ENCODE measurements at places on chromosomes 5 and 9.

DNA sequence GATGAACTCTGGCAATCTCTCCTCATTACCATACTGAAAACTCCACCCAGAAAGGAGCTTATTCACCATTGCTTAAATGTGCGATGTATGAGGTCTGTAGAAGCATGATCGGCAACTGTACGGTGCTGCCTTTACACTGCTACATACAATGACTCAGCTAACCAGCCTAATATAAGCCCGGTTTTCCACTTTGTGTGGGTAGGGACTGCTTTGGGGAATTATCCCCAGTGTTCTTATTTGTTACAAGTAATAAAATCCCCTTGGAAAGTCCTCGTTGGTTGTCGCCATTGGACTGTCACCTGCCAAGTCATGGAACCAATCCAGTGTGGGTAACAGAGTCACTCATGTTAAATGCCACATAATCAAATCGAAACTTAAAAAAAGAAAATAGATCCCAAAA, 23.5 kb upstream of the TENT2 start:
- no peak for DNase-seq

- DNase-seq: no peak
Measured at GRCh38 chr9:130979591-130980385, 29.2 kb upstream of the LAMC3 start.

GRCh38 chr5:50814556-50814955, 148.1 kb downstream of the PARP8 start:
- no peak for DNase-seq

GRCh38 chr5:79206541-79206940, 29.4 kb upstream of the JMY start:
- no peak for DNase-seq

DNA sequence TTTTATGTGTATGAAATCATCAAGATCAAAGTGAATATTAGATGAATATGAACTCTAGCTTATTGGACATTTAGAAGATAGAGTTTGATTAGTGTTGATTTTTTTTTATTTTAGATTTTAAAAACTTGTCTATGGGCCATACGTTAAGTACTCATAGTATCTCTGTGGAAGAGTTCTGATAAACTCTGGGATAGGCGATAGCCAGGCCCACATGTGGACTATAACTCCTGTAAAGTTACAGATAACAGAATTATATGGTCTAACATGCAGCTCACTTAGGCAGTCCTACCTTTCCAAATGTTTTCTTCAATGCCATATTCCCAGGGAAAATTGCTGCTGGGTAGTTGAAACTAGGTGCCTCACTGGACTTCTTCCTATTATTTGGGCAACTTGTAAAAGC, 10.4 kb downstream of the SLC31A1 start:
- no peak for DNase-seq

DNA sequence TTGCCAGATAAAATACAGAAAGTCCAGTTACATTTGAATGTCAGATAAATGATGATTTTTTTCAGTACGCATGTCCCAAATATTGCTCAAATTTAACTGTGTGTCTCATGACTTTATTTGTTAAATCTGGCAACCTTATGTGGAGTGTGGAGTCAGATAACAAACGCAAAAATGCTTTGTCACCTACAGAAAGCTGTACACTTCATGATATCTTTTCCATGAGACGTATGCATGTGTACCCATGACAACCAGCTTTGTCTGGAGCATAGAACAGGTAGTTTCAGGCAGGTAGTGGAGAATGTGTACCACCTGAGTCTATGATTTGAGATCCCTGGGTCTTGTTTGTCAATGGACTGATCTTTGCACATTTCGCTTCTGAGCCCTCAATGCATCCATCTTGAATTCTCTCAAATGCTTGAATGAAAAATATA, 105.5 kb upstream of the CPEB4 start:
- no peak for DNase-seq

DNA sequence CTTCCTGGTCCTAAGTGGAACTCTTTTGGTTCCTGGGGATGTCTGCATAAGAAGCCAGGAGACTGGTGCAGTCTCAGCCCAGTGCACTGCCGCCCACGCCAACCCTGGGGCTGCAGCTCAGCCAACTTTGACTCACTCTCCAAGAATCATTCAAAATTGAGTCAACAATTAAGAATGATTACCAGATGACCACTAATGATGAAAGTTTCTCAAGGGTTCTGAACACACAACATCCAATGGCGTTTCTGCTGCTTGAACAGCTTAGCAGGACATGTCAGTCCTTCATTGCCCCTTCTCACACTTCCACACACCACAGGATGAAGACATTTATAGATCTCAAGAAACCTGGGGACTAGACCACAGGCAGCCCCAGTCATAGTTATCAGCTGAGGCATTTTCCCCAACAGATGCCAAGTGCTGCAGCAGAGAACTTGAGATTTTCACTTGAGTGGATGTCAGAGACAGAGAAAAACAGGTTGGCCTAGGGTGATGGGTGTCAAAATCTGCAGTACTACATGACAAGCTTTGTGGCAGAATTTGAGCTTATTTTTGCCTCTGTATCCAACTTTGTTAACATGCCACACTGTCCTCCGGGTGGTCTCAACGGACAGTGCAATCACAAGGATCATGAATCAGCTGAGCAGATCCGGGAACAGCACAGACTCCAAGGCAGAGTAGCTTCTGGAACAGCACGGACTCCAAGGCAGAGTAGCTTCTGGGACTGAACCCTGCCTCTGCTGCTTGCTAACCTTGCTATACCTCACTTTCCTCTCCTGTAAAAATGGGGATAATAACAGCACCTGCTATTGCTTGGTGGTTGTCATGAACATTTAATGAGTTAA, 356.1 kb downstream of the SPOCK1 start:
- DNase-seq: no peak

DNA sequence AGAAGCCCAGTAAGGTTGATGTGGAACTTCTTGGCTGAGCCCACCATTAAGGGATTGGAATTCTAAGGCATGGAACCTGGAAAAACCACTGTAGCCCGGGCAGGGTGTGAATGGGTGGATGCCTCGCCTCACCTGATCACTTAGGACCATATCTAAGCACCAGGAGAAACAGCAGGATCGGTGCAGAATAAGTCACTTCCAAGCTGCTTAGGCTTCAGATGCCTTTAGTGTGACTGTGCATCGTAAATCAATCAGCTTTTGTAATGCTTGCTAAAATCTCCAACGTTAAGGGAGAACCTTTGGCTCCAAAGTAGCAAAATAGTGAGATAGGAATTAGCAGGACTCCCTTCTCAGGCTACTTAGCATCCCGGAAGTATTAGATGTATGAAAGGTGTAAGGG, 103.9 kb upstream of the MEGF10 start:
- DNase-seq: no peak

Data from T-cell (primary cell).